Smooth muscle cell of the pulmonary artery (primary cell): ENCODE measurements at places on chromosomes 11 and 22. TPM values are rescaled to one million over a fixed set of nuclear protein-coding genes. Genes with fewer than 3 reads are reported as not detected.

The TBX10 gene
- total RNA-seq: not detected in 2 replicates

The SHISAL1 gene
- 13.5 and 35.8 TPM in 2 replicates for total RNA-seq

The SYT12 gene
- total RNA-seq: 1.6 and 2.6 TPM in 2 replicates

The LIF gene
- total RNA-seq: 46.1 and 47.4 TPM in 2 replicates

The GGTLC3 gene
- not detected in 2 replicates for total RNA-seq

The KDELR3 gene
- total RNA-seq: 134 and 166 TPM in 2 replicates

The OR52I1 gene
- not detected in 2 replicates for total RNA-seq

The APOL3 gene
- 10.6 and 27.1 TPM in 2 replicates for total RNA-seq

The SESN3 gene
- total RNA-seq: 12.9 and 99.6 TPM in 2 replicates

The KCNQ1 gene
- not detected in 2 replicates for total RNA-seq

The CHEK2 gene
- 5.3 and 8.3 TPM in 2 replicates for total RNA-seq

The GGT1 gene
- total RNA-seq: 0.83 and 1.2 TPM in 2 replicates

The PNPLA5 gene
- not detected in 2 replicates for total RNA-seq

The CABP7 gene
- not detected in 2 replicates for total RNA-seq

The PLCB3 gene
- 39.9 and 51.0 TPM in 2 replicates for total RNA-seq

The IFTAP gene
- total RNA-seq: 18.5 and 23.7 TPM in 2 replicates

The MS4A6A gene
- total RNA-seq: not detected in 2 replicates

The MFRP gene
- not detected in 2 replicates for total RNA-seq

The ELFN2 gene
- total RNA-seq: under 0.01 and 0.10 TPM in 2 replicates

The GLYAT gene
- not detected in 2 replicates for total RNA-seq

The RTN4RL2 gene
- total RNA-seq: 0.13 TPM in 1 of 2 replicates, not detected in the other

The ESAM gene
- 2.9 and 5.5 TPM in 2 replicates for total RNA-seq
